ENCODE measurements at places on chromosomes 5 and 9. TPM values are rescaled to one million over a fixed set of nuclear protein-coding genes. Genes with fewer than 3 reads are reported as not detected.

The PDE6A gene
- total RNA-seq: not detected

The ATOSB gene
- total RNA-seq: 11.5 TPM

The DPYSL3 gene
- 130 TPM for total RNA-seq

The C9orf85 gene
- 18.5 TPM for total RNA-seq

The SHOC1 gene
- total RNA-seq: 0.16 TPM

The MELK gene
- 0.31 TPM for total RNA-seq

The ADAMTSL1 gene
- 11.5 TPM for total RNA-seq

The ZNF474 gene
- 0.26 TPM for total RNA-seq

The BOD1 gene
- total RNA-seq: 49.3 TPM

The IL5 gene
- total RNA-seq: not detected

DNA sequence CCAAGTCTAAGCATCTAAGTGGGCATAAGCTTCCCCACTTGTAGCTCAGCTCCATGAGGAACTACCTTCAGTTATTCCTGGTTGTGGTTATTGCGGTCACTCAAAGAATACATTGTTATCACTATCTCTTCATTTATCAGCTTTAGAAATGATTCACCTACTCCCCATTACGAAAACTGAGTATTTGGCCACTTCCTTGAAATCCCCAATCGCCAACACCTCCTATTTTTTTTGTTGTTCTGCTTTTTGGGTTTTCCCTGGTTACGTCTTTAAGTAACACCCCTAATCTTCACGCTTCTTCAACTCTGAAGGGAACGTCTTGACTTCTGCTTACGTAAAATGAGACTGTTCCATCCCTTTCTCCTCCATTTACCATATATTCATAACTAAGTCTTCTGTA is 20.7 kb downstream of the MAPK9 start:
- no peak for DNase-seq

- DNase-seq: no peak
These were observed 28.6 kb upstream of the FEM1C start for GRCh38 chr5:115573133-115573532.

GRCh38 chr5:27318701-27319100 is 280.3 kb upstream of the CDH9 start:
- no peak for DNase-seq

GRCh38 chr5:143222287-143223231 is 180.9 kb downstream of the NR3C1 start:
- no peak for DNase-seq

GRCh38 chr5:103216137-103216536 is 42.4 kb upstream of the MACIR start:
- DNase-seq: no peak

GRCh38 chr9:76510446-76510845 is 51.5 kb downstream of the GCNT1 start:
- no peak for DNase-seq

- DNase-seq: no peak
These were observed 65.2 kb upstream of the RANBP3L start for GRCh38 chr5:36366883-36367282.

DNA sequence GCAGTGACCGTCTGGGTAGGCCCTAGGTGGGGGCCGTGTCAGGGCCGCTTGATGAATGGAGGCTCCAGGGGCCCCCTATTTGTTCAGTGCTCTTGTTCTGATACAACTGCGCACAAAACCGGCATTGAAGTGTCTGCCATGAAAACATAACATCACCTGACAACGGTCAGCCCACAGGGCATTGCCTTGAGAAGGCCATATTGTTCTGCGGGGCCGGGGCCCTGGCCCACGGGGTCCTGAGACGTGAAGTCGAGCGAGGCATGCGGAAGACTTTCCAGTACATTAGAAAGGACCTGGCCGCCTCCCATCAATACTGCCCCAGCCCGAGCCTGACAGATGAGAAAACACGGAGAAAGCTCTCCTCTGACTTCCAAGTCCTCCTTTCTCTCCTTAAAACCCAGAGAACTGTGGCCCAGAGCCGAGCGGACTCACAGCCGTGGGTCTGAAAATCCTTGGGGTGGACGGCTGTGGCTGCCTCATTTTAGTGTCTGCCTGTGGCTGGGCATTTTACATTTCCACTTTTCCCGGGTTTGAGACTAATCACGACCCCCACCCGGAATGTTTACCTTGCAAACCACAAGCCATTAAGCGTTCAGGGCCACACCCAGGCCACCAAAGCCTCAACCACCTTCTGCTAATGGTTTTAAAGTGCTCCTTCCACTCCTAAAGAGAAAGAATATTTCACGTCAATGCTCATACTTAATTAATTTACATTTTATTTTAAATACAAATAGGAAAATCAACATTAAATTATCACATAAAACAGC is 391.0 kb upstream of the IRX2 start:
- DNase-seq: no peak

GRCh38 chr5:34833090-34833489 is 5.9 kb upstream of the TTC23L start:
- DNase-seq: no peak

DNA sequence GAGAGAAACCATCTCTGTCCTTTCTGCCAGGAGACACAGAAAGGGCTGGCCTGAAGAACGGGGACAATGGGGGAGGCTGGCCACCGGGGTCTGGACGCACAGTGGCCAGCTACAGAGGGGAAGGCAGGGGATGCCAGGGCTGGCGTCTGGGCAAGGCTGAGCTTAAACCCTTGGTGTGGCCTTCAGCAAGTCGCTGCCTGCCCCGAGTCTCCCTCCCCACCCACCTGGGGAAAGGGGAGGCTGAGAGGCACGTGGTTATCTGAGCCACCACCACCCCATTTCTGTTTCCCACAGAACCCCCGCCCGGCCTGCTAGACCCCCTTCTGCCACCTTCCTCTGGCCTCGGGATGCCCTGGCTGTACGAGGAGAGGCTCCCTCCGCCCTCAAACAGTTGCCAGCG is 115.3 kb downstream of the VAV2 start:
- DNase-seq: no peak

DNA sequence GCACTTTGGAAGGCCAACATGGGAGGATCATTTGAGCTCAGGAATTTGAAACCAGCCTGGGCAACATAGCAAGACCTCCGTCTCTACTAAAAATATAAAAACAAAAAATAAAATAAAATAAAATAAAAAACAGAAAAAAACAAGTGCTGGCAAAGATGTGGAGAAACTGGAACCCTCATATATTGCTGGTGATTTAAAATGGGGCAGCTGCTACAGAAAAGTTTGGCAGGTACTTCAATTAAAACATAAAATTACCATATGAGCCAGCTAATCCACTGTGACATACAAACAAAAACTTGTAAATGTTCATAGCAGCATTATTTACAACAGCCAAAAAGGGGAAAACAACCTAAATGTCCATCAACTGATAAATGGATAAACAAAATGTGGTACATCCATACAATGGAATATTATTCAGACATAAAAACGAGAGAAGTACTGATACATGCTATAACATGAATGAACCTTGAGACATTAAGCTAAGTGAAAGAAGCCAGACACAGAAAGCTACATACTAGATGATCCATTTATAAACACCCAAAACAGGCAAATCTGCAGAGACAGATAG is 42.7 kb downstream of the PFDN1 start:
- DNase-seq: no peak

- DNase-seq: no peak
These were observed 78.7 kb upstream of the SAP30L start for GRCh38 chr5:154367101-154367500.

GRCh38 chr5:85868070-85868469 is 749.7 kb upstream of the COX7C start:
- no peak for DNase-seq

GRCh38 chr9:71929223-71929622 is 17.8 kb downstream of the C9orf85 start:
- no peak for DNase-seq

DNA sequence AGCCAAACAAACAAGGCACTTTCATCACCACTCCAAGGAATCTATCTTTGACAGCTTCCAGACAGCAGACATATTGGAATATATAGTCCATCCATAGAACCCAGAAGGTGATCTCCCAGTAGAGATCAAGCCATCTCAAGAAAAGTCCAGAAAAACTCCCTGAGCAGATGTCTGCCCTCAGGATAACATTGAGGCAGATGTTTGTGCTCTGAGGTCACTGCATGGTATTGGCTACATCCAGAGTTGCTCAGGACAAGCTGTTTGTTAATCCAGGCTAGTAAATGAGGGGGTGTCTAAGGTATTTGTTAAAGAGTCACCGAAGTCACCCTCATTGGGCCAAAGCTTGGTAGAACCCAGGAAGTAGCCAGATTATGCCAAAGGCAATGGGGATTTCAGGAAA is 556.3 kb upstream of the KLF4 start:
- no peak for DNase-seq

DNA sequence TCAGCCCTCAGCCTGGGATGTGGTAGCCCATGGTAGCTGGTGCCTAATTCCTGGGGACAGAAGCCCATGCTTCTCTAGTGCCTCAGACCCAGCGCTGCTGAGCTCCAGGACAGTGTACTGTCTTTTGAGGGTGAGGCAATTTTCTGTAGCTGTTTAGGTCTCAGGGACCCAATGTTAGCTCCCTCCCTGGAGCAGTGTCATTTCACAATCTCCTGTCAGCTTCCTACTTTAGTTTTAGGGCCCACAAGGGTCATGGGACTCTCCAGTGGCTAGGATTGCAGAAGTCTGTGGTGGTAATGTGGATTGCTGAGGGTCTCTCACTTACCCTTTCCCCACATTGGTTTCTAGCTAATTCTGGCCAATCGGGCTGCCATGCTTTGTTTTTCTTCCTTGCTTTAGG is 67.7 kb upstream of the CCL21 start:
- no peak for DNase-seq
